ENCODE measurements at places on chromosomes 16 and 17. TPM values are rescaled to one million over a fixed set of nuclear protein-coding genes. Genes with fewer than 3 reads are reported as not detected.

The SMIM36 gene
- not detected for polyA plus RNA-seq

The KRT20 gene
- polyA plus RNA-seq, result not detected

The TP53TG3F gene
- not detected for polyA plus RNA-seq

The NT5M gene
- polyA plus RNA-seq, result 6.0 TPM

The NAE1 gene
- polyA plus RNA-seq, result 204 TPM

The MEOX1 gene
- polyA plus RNA-seq, result not detected

The PRSS53 gene
- 0.36 TPM for polyA plus RNA-seq

The TLCD3A gene
- 11.4 TPM for polyA plus RNA-seq

The ATP6V0D1 gene
- polyA plus RNA-seq, result 19.5 TPM

The GP1BA gene
- polyA plus RNA-seq, result 0.24 TPM

The PHF23 gene
- polyA plus RNA-seq, result 35.4 TPM

- no peaks in the 10 kb centered on the region for H3K27me3 ChIP-seq
- H3K36me3 ChIP-seq, result no peaks in the 10 kb centered on the region
Observed at GRCh38 chr17:7110617-7111306, 3.9 kb downstream of the ASGR2 start.

- H3K36me3 ChIP-seq, result no peaks in the 10 kb centered on the region
- H3K4me3 ChIP-seq, result no peak overlapping the region
- no peak overlapping the region for H3K27ac ChIP-seq
- DNase-seq, result no peak
Observed at GRCh38 chr16:68379472-68380347, 68.6 kb downstream of the SMPD3 start.

GRCh38 chr17:13297183-13297582 is 279.4 kb upstream of the ELAC2 start:
- no peaks in the 10 kb centered on the region for H3K27me3 ChIP-seq
- no peak overlapping the region for H3K4me3 ChIP-seq
- no peak overlapping the region for H3K27ac ChIP-seq

- H3K27ac ChIP-seq, result peak overlapping the region; percentile 75
- H3K27me3 ChIP-seq, result no peaks in the 10 kb centered on the region
- H3K36me3 ChIP-seq, result no peaks in the 10 kb centered on the region
- no peak overlapping the region for H3K4me3 ChIP-seq
Observed at GRCh38 chr17:59756236-59756818, 48.9 kb downstream of the VMP1 start.

DNA sequence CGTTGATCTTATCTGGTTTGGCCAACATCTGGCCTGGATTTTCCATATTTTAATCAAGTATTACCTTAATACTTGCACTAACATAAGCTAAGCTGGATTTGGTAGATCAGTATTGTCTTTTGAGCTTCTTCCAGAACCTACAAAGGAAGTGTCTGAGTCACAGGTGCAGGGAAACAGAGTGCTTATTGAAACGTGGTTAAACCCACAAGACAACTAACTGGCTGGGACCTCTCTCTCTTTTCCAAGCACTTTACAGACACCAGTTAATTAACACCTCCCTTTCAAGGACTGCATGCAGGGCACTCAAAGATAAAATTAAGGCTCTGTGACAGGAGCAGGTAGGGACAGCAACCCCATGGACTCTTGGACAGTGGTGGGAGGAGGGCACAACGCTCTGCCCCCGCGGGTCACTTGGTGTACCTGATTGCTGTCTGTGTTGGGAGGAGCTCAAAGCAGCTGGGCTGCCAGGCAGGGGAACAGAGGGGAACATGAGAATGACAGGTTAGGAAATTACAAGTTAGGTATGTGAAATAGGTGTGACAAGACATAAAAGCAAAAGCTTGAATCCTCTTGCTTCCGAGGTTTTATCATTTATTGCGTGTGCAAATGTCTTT is 133.7 kb upstream of the MON1B start:
- DNase-seq, result no peak
- no peak overlapping the region for H3K27ac ChIP-seq
- no peaks in the 10 kb centered on the region for H3K27me3 ChIP-seq
- H3K36me3 ChIP-seq, result no peaks in the 10 kb centered on the region
- H3K4me3 ChIP-seq, result no peak overlapping the region

GRCh38 chr16:82655072-82655714 is 28.4 kb downstream of the CDH13 start:
- no peak for DNase-seq
- H3K27ac ChIP-seq, result no peak overlapping the region
- no peaks in the 10 kb centered on the region for H3K36me3 ChIP-seq

- H3K27ac ChIP-seq, result peak overlapping the region; percentile 99
- H3K4me3 ChIP-seq, result peak overlapping the region; percentile 74
- no peaks in the 10 kb centered on the region for H3K36me3 ChIP-seq
- 0 out of 2 replicates have a peak, but pooled peaks cover 3% of the 10 kb centered on the region for H3K27me3 ChIP-seq
Observed at GRCh38 chr17:34156401-34156740, 98.7 kb upstream of the CCL2 start.

DNA sequence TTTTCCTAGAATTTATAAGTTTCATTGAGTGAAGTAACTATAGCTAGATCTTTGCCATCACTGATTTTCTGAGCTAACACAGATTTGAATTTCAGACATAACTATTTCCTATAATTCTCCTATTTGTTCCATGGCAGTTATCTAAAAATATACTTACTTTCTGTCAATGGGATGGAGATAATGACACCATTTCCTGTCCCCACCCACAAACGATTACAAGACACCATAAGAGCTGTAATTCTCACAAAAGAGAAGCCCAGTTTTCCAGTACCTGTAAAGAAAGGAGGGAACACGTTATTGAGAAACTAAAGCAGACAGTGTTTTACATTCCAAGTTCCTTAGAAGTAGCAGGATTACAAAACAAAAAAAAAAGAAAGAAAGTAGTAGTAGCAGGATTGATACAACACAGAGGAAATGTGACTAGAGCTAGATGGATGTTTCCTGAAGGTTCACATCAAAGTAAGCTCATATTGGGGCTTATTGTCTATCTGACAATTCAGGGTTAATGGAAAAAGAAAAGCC is 110.9 kb upstream of the TOB1 start:
- no peaks in the 10 kb centered on the region for H3K27me3 ChIP-seq
- H3K4me1 ChIP-seq, result no peaks in the 10 kb centered on the region
- H3K27ac ChIP-seq, result no peak overlapping the region
- no peak overlapping the region for H3K4me3 ChIP-seq

DNA sequence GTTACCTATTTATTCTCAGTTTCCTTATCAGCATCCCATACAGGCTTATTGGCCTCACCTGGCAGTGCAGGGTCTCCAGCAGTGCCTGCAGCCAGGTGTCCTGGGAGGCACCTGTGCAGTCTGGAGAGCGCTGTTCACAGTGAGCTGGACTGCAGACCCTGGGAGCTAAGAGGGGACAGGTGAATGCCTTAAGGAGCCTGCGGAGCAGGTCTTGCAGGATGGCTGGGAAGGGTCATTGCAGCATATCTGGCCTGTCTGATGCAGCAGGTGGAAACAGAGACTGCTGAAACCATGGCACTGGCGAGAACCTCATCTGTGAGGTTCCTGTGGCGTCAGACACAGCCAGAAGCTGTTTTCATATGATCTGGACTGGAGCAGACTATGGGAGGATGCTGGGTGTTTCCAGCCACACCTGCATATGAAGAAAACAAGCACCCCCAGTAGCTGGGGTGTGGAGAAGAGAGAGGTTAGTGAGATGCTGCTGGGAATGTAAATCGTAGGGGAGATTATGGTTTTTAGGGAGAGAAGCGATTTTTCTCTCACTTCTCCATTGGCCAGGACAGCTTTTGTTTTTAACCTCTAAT is 77.0 kb downstream of the NTN1 start:
- no peaks in the 10 kb centered on the region for H3K27me3 ChIP-seq
- H3K4me3 ChIP-seq, result no peak overlapping the region
- no peaks in the 10 kb centered on the region for H3K4me1 ChIP-seq
- no peak for DNase-seq
- no peak overlapping the region for H3K27ac ChIP-seq

GRCh38 chr16:30903596-30903995 is 7.2 kb downstream of the CTF1 start:
- peaks cover 6% of the 10 kb centered on the region for H3K4me1 ChIP-seq
- H3K36me3 ChIP-seq, result no peaks in the 10 kb centered on the region
- H3K4me3 ChIP-seq, result no peak overlapping the region

DNA sequence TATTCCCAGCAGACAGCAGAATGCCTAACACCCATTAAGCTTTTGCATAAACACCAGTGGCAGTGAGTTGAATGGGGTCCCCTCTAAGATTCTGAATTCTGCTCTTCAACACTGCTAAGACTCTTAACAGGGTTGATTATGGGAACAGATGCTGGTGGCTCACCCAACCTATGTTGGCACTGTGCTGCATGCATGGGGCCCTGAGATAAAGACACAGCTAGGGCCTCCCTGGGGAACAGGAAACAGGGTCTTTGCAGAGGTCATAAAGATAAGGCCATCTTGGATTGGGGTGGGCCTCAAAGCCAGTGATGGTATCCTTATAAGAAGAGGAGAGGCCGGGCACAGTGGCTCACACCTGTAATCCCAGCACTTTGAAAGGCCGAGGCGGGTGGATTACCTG is 190.8 kb downstream of the SLC39A11 start:
- no peak overlapping the region for H3K4me3 ChIP-seq
- no peak for DNase-seq
- no peaks in the 10 kb centered on the region for H3K36me3 ChIP-seq
- H3K4me1 ChIP-seq, result no peaks in the 10 kb centered on the region
- H3K27ac ChIP-seq, result no peak overlapping the region

DNA sequence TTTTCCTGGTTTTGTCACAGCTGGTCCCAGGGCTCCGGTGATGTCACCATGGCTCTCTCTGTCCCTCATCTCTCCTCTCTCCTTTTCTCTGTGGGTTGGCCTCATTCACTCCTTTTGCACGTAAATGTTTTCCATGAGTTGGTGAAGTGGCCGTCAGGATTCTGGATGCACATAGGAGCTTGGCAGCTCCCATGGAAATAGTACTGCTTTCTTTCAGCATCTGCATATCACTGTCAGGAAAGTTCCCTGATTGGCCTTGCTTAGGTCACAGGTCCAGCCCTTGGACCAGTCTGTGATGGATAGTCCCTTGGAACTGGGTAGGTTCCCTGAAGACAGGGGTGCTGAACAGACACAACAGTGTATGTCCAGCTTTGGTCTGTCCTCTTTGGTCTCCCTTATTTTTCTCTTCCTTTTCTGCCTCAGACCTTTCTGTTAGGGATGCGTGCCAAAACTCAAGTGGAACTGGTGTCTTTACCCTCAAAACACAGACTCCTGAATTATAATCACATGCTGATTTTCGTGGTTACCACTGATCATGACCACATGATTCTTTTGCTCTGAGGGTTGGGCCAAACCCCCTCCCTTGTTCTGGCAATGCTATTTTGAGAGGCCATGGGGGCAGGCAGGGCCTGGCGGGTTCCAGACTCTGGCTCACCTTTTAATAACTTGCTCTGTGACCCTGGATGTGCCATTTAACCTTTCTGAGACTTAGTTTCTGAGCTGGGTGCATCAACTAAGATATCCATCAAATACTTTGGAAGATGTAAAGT is 99.0 kb downstream of the MSI2 start:
- H3K4me3 ChIP-seq, result no peak overlapping the region
- no peaks in the 10 kb centered on the region for H3K27me3 ChIP-seq
- H3K4me1 ChIP-seq, result peaks cover 28% of the 10 kb centered on the region
- no peaks in the 10 kb centered on the region for H3K36me3 ChIP-seq
- DNase-seq, result no peak

DNA sequence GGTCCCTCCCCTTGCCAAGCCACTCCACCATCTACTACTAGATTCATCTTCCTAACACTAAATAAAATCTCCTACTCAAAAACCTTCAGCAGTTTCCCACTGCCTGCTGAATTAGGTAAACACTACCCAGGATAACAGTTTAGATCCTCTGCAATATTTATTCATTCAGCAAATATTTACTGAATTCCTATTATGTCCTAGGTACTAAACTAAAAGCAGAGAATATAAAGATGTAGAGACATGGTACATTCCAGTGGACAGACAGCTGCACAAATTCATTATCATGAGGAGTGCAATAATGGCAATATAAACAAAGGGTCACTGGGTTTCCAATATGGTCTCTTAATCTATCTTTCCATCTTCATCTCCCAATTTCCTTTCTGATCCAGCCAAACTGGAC is 30.7 kb upstream of the HOXB13 start:
- H3K27ac ChIP-seq, result no peak overlapping the region
- no peak for DNase-seq
- H3K27me3 ChIP-seq, result peaks cover 99% of the 10 kb centered on the region
- peaks cover 8% of the 10 kb centered on the region for H3K4me1 ChIP-seq
- no peak overlapping the region for H3K4me3 ChIP-seq
- H3K36me3 ChIP-seq, result no peaks in the 10 kb centered on the region

- no peak for DNase-seq
- no peak overlapping the region for H3K27ac ChIP-seq
- H3K27me3 ChIP-seq, result no peaks in the 10 kb centered on the region
- no peak overlapping the region for H3K4me3 ChIP-seq
- no peaks in the 10 kb centered on the region for H3K36me3 ChIP-seq
Observed at GRCh38 chr16:87222335-87222734, 94.9 kb downstream of the C16orf95 start.

DNA sequence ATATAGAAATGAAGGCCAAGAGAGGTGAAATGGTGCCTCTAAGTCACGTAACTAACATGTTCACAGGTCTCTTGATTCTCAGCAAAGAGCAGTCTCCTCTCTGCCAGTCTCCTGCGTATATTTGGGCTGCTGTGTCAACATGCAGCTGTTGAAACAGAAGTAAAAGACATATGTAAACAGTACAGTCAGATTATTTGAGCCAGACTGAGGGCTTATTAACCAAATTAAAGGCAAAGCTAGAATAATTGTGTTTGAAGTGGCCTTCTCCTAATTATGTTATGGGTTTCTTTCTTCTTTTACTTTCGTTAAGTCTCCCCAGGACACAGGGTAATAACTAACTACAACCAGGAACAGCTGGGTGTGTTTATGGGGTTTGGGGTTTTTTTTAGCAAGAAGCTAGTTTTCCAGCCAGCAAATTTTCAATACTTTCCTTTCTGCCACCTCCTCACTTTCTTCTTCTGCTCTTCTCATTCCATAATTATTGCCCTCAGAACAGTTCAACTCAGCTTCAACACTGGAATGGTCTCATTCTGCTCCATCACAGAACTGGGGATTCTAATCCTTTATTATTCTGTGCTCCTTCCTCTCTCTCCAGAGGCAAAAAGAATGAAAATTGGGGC is 18.4 kb downstream of the G6PC1 start:
- H3K4me3 ChIP-seq, result no peak overlapping the region
- H3K36me3 ChIP-seq, result no peaks in the 10 kb centered on the region
- peaks cover 14% of the 10 kb centered on the region for H3K4me1 ChIP-seq
- no peaks in the 10 kb centered on the region for H3K27me3 ChIP-seq
- no peak for DNase-seq

GRCh38 chr16:78277321-78278055 is 178.0 kb downstream of the WWOX start:
- H3K36me3 ChIP-seq, result no peaks in the 10 kb centered on the region
- H3K27ac ChIP-seq, result peak overlapping the region; percentile 79
- peak overlapping the region; percentile 8 for H3K4me3 ChIP-seq
- peaks cover 47% of the 10 kb centered on the region for H3K4me1 ChIP-seq
- H3K27me3 ChIP-seq, result no peaks in the 10 kb centered on the region

Data from GM23338 (cell line).